ENCODE measurements at places on chromosomes 2 and 18. TPM values are rescaled to one million over a fixed set of nuclear protein-coding genes. Genes with fewer than 3 reads are reported as not detected.

DNA sequence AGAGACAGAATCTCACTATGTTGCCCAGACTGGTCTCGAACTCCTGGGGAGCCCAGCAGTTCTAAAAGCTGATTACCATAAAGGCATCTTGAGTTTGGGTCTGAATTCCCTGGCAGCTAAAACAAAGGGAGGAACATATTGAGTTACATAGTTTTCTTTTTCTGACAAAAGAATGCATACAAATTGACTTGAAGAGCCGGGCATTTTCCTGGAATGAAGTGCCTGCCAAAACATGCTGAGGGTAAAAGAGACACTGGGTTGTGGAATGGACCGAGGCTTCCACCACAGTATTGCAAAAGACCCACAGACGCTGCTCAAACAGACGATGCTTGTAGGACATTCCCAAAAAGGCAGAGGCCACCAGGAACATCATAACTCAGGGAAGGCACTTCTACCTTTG is 35.1 kb upstream of the ROCK2 start:
- H3K27me3 ChIP-seq, result no peaks in the 10 kb centered on the region
- peaks cover 37% of the 10 kb centered on the region for H3K4me1 ChIP-seq
- peak overlapping the region; percentile 57 for H3K27ac ChIP-seq
- no peak overlapping the region for H3K4me3 ChIP-seq

DNA sequence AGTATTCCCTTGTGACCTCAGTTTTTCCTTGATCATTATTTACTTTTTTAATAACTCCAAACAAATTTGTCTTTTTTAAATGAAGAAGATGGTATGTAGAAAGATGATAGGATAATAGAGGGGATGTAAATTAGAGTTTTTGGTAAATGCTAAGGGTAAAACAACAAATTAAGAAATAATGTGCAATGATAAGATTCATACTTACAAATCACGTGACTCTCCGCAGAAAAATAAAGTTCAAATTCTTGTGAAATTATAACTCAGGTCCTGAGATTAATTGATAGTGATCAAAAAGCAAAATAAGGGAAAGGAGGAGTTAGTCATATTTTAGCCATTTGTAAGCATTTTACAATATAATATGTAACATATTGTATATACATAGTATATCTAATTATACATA is 304.1 kb upstream of the KCNH7 start:
- H3K4me1 ChIP-seq, result no peaks in the 10 kb centered on the region
- no peak for DNase-seq
- no peak overlapping the region for H3K27ac ChIP-seq

DNA sequence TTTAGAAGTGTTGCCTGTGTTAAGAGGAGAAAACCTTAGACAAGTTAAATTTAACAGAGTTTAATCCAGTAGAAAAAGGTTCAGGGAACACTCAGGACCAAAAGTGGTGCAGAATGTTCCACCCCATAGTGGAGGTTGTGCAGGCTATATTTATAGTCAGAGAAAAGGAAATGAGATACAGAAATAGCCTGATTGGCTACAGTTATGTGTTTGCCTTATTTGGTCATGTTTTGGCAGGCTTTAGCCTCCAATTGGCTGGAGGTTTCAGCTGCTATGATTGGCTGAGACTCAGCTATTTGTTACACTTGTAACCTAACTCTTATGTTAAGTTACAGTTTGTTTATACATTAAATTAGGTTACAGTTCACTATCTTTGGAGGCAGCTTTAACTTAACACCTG is 4.2 kb downstream of the STAMBP start:
- H3K27me3 ChIP-seq, result peaks cover 3% of the 10 kb centered on the region
- H3K36me3 ChIP-seq, result peaks cover 4% of the 10 kb centered on the region
- no peak for DNase-seq
- H3K27ac ChIP-seq, result no peak overlapping the region

- H3K27ac ChIP-seq, result no peak overlapping the region
- no peak overlapping the region for H3K4me3 ChIP-seq
- H3K27me3 ChIP-seq, result peaks cover 8% of the 10 kb centered on the region
- no peak for DNase-seq
Measured at GRCh38 chr2:37825586-37825985, 99.5 kb upstream of the RMDN2 start.

GRCh38 chr2:170354388-170354787 is 176.4 kb downstream of the MYO3B start:
- H3K4me1 ChIP-seq, result peaks cover 23% of the 10 kb centered on the region
- peaks cover 2% of the 10 kb centered on the region for H3K27me3 ChIP-seq
- no peak overlapping the region for H3K27ac ChIP-seq
- no peak overlapping the region for H3K4me3 ChIP-seq
- no peaks in the 10 kb centered on the region for H3K36me3 ChIP-seq

DNA sequence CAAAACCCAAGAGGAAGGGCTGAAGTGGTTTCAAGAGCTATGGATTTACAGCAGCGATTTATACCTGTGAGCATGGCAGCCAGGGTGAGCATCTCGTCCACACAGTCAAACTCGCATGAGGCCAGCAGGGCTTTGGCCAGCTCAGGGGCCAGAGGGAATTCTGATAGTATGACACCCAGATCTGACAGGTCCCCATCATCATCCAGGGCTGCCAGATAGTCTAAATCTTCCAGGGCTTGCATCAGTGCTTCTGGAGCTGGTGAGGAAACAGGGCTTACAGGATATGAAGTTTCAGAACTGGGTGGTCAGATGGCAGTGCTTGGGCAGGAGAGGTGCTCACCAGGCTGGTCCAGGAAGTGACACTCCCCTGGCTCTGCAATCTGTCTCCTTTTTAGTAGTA is 3.5 kb downstream of the DQX1 start:
- no peak overlapping the region for H3K4me3 ChIP-seq
- no peaks in the 10 kb centered on the region for H3K4me1 ChIP-seq
- DNase-seq, result no peak
- H3K27me3 ChIP-seq, result peaks cover 65% of the 10 kb centered on the region
- H3K36me3 ChIP-seq, result peaks cover 12% of the 10 kb centered on the region

GRCh38 chr18:28113271-28114029 is 63.5 kb downstream of the CDH2 start:
- H3K4me1 ChIP-seq, result peaks cover 90% of the 10 kb centered on the region
- H3K27me3 ChIP-seq, result no peaks in the 10 kb centered on the region
- no peak overlapping the region for H3K27ac ChIP-seq
- H3K4me3 ChIP-seq, result no peak overlapping the region

DNA sequence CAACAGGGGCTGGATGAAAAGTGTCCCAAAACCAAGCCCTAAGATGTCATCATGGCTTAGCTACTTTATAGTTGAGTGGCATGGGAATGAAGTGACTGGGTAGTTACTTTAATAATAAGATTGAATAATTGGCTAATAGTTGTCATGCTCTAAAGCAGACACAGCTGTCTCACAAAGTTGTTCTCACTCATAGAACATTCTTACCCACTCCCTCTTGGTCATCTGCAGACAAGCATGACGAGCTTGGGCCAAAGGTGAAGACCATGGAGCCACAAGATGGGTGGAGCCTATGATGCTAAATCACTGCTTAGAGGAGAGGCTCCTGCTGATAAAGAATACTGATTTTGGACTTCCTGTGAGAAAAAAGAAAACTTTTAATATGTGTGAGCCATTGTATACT is 62.4 kb upstream of the MMADHC start:
- no peak overlapping the region for H3K27ac ChIP-seq
- H3K4me1 ChIP-seq, result no peaks in the 10 kb centered on the region
- DNase-seq, result no peak
- H3K36me3 ChIP-seq, result peaks cover 3% of the 10 kb centered on the region
- H3K27me3 ChIP-seq, result no peaks in the 10 kb centered on the region

Gene MEIS1
- total RNA-seq, result 107 TPM

Gene CLEC4F
- not detected for total RNA-seq

Gene PMAIP1
- 4.6 TPM for total RNA-seq

Gene MAP3K19
- total RNA-seq, result not detected

Gene LOXL3
- 28.3 TPM for total RNA-seq
